ENCODE measurements at places on chromosomes 3 and 15.

- no peak for DNase-seq
Observed at GRCh38 chr15:82950295-82950694, 2.2 kb downstream of the HOMER2 start.

DNA sequence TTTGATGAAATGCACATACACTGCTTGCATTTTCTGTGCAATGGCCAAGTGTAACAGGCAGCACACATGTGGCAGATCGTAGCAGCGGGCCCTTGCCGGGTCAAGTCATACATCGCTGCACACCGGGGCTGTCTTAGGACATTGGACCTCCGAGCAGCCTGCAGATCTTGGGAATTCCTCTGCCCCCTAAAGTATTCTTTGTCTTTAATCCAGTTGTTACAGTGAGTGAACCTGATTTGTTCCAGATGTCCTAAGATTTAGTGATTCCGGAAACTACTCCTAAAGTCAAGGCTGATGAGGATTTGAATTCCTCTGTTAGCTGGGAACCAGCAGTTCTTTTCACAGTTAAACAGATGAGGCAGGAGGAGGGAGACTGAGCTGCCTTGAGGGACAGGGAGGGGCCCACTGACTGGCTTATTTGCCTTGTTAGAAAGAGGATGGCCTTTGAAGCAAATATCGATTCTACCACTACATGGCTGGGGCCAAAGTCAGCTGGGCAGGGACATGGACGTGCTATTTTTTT is 190.7 kb upstream of the CTDSPL start:
- no peak for DNase-seq

GRCh38 chr3:27074914-27075313 is 294.3 kb downstream of the NEK10 start:
- DNase-seq = no peak

- DNase-seq = no peak
Observed at GRCh38 chr3:160331127-160331937, 67.7 kb downstream of the IFT80 start.

- DNase-seq = no peak
Observed at GRCh38 chr3:155101398-155101797, 21.3 kb downstream of the MME start.

DNA sequence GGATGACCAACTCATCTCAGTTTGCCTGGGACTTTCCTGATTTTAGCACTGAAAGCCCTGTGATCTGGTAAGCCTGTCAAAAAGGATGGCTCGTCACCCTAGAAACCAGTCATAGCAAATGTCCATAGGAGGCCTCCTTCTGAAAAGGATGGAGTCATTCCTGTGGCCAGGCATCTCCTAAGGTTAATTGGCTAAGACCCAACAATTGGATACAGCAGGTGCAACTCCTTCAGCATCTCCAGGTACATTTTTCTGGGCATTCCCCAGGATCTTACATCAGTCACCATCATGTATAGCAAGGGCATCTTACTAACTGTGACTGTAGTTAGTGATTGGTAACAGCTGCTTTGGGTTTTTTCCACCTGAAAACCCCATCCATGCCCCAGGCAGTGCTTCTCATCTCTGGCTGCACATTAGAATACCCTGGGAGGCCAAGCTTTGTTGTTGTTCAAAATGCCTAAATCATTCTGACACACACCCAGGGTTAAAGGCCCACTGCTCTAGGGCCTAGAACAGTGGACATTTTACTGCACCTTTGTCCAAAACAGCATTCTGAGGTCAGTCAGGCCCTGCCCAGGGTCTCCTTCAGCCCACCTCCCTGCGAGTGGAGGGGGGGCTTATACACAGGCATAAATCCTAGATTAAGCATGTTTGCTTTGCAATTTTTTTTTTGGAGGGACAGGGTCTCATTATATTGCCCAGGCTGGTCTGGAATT is 28.3 kb upstream of the GALNT15 start:
- DNase-seq = no peak

DNA sequence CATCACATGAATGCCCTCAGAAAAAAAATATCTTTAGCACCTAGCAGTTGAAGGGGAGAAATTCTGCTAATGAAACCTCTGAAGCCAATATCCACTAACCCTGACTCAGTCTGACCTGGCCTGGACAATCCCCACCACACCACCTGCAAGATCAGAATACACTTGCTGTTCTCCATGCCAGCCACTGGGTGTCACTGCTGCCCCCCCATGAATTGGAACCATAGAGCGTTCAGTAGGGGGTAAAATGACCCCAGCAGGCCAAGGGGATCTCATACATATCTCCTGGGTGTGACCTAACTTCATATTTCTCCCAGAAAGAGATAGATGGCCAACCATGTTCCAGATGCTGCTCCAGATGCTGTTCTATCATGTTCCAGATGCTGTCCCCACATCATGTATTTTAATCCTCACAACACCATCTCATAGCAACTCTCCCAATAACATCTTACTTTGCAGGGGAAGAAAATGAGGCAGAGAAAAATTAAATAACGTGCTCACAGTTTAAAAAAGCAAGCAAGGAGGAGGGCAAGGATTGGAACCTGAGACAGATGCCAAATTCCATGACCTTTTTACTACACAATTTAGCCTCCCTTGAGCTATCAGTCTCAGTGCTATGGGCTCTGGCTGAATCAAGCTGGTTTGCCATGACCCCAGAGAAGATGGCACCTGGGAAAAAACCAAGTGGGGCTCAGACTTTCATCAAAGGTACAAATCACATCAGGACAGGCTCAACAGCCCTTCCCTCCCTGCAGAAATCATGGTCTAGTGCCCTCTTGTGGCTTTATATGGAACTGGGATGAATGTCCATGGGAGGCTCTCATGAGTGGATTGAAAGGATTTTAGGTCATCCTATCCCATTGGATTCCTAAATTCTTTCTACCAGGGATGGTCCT is 12.4 kb downstream of the NTRK3 start:
- DNase-seq = peak; percentile 28

GRCh38 chr3:29282427-29283230 is 1.8 kb downstream of the RBMS3 start:
- DNase-seq = no peak

DNA sequence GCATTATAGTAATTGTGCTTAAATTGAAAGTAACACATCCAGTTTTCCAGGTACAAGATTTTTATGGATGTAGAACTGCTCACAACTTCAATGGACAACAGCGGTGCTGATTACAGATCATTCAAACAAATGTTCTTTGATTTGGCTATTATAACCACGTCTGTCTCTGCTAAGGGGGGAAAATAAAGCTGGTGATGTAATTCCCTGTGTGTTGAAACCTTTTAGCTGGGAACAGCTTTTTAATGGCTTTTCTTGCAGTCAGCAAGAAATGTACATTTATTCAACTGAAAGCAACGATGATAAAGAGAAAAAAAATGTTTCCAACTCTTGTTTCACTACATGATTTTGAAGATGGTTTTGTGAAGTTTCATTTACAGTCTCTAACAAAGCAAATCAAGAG is 431.9 kb upstream of the AGTR1 start:
- DNase-seq = no peak

DNA sequence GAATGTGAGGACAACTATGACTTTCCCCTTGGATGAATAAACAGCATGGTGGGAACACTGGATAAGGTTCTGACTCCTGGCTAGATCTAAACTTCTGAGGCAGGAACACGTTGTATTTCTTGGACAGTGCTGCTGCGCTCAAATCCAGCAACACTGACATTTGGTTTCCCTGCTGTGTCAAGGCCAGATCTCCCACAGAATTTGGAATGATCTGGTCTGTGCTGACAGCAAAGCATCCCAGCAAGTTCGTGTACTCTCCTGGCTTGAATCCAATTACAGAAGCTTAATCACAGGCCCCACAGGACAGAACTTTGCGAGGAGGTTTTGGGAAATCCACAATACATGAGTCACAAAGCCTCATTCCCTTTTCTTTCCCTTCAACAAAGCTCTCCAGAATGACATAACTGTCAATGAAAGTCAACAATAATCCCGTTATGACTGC is 92.5 kb downstream of the ADAMTS9 start:
- DNase-seq = no peak

DNA sequence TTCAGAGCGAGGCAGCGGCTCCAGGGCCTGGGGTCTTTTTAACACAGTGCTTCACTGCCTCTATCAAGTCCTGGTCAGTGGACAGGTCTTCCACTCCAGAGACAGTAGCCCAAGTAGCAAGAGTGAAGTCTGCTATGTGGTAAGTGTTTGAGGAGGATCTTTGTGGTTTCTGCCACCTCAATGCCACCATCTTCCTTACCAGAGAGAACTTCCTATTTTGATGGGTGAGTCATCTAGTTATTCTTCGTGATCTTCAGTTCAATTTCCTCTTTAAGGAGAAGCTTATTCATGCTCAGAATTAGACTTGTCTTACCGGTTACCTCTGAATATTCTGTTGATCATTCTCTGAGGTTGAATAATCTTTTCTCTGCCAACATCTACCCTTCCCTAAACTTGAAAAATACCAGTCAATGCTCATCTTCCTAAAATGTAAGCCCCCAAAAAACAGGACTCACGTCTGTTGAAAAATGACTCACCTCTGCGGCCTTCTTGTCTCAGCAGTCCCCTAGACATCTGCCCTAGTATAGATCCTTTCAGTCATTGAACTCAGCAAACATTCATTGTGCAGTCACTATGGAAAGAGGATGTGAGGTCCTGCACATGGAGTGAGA is 32.2 kb upstream of the BCL6 start:
- DNase-seq = no peak

DNA sequence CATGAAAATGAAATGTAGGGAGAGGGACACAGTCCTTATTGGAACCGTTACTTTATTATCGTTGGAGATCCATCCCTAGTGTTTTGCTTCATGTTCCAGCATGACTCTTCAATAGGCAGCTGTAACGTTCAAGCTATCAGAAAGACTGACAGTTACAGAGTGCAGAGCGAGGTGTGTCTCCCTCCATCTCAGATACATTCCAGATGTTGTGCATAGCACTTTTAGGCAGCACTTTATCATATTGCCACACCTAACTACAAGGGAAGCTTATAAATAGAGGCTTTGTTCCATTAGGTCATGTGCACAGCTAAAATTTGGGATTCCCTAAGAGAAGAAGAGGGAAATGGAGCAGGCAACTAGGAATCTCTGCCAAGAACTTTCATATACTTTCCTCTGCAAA is 1009.6 kb downstream of the ROBO2 start:
- DNase-seq = no peak

DNA sequence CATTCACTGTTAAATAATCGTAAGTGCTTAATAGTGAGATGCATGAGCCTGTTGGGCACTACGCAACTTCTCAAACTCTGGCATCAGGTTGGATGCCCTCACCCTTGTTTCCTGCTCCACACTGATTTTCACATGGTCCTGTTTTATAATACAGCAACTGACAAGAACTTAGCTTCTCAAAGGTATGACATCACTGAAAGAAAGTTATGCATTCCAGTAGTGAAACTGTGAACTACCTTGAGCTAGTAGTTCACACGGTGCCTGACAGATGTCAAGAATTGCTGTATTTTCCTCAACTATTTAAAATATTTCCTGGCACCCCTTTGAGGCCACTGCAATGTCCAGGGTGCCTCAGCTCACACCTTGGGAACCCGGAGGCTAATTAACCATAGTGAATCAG is 327.5 kb downstream of the RORA start:
- no peak for DNase-seq

DNA sequence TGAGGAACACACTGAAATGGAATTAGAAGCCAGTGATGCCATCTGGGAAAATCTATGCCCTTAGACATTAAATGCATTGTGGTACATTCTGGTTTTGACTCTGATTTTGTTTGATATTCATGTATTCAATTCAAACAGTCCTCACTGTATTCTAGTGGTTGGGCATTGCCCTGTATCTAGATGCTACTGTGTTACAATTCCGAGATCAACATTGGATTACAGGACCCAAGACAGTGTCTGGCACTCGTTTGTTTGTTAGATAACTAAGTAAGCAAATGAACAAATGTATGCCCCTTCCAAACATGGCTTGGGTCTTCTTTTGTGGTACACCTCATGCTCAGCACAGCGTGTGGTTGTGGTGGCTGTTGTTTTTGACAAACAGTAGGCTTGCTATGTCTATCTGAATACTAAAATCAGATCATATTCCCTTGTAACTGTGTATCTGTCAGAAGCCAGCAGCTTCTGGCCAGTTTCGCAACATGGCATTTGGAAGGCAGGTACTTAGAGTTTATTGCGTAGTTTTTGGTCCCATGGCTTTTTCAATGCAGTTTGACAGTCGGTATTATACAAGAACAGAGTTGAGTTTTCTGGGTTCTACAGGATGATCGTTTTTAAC is 5.7 kb downstream of the FILIP1L start:
- no peak for DNase-seq

DNA sequence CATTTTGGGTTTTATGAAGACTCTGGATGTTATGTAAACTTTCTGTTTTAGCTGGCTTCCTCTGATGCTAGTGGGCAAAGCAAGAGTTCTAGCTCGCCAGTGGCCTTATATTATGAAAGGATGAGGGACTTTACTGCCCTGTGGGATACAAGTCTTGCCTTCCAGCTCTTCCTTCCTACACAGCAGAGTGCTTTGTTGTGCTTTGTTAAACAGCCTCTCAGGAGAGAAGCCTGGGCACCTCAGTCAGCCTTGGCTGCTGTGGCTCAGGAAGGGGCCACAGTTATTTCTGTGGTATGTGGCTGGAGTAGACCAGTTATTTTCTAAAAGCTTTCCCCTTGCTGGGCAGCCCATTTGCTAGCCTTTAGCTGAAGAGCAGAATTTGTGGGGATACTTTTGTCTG is 69.5 kb upstream of the SUCLG2 start:
- no peak for DNase-seq

- DNase-seq = no peak
Observed at GRCh38 chr15:29091666-29092065, 178.0 kb downstream of the NSMCE3 start.

GRCh38 chr3:165624761-165625160 is 212.5 kb downstream of the BCHE start:
- peak; percentile 6 for DNase-seq

- DNase-seq = no peak
Observed at GRCh38 chr3:59016930-59017616, 32.8 kb downstream of the CFAP20DC start.

- no peak for DNase-seq
Observed at GRCh38 chr3:141280086-141280485, 48.5 kb downstream of the PXYLP1 start.

- DNase-seq = no peak
Observed at GRCh38 chr15:97561529-97561928, 399.0 kb upstream of the ARRDC4 start.

- DNase-seq = peak; percentile 73
Observed at GRCh38 chr3:14947886-14948608, 664 bp downstream of the NR2C2 start.

DNA sequence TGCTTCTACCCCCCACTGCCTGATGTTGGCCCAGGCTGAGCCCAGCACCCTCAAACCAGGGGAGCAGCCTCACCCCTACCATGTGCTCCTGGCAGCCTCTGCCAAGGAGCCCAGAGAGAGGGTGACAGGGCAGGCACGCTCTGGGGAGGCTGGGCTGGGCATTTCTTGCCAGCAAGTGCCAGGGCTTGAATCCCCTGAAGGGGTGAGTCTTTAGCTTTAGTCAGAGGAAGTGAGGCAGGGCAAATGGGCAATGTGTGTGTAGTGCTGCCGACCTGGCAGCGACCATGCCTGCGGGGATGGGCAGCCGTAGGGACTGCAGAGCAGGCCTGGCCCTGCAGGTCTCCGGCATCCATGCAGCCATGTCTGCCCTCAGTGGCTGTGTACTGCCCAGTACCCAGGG is 18.1 kb downstream of the DUSP7 start:
- no peak for DNase-seq

GRCh38 chr15:44788748-44789147 is 52.4 kb downstream of the TRIM69 start:
- DNase-seq = no peak

GRCh38 chr3:11155341-11156025 is 1.2 kb downstream of the HRH1 start:
- DNase-seq = peak; percentile 25

Data from NCI-H748 treated with DMSO at 0.1 percent for 48 hours (cell line).